T-cell (primary cell): ENCODE measurements at places on chromosomes 1 and 21.

GRCh38 chr1:28933277-28933676, 18.9 kb downstream of the EPB41 start:
- DNase-seq = no peak

GRCh38 chr1:28577052-28577678, 14.9 kb upstream of the RAB42 start:
- no peak for DNase-seq

DNA sequence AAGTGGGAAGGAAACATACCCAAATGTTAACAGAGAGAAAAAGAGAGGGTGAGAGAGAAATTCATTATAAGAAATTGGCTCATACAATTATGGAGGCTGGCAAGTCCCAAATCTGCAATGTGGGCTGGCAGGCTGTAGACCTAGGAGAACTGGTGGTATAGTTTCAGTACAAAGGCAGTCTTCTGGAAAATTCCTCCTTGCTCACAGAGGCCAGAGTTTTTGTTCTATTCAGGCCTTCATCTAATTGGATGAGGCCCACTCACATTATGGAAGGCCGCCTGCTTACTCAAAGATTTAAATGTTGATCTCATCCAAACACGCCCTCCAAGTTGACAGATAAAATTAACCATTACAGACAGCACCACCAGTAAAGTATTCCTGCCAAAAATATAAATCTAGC, 36.1 kb upstream of the CAPZB start:
- DNase-seq = no peak

DNA sequence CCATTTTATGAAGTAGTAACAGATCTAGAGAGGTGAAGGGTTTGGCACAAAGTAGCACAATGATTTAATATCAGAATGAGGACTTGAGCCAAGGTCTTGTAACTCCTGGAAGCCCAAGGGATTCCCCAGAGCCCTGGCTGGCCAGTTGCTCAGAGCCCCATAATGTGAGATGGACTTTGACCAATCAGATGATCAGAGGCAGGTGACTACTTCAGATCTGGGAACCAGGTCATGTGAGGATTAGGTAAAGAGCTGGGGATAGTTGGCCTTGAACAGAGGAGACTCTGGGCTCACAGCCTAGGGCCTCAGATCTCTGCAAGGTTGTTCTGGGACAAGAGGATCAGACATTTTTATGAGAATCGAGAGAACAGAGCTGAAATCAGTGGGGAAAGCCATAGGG, 18.9 kb downstream of the SHISAL2A start:
- DNase-seq = no peak

DNA sequence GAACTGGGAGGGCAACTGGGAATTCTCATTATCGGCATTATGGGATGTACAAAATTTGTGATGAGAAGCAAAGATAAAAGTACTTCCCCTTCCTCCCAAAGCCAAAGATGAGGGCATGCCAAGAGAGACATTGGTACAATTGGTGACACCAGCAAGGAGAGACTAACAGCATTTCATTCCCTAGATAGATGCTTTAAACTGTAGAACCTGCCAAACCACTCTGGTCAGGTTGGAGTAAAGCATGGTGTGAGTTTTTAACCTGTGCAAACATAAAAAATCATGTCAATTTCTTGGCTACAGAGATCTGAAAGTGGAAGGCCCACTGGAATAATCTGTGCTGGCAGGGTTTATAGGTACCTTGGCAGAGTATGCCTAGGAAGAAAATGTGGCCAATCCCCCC, 19.4 kb downstream of the CTXND2 start:
- no peak for DNase-seq
